ENCODE measurements at places on chromosomes 2 and 18.

DNA sequence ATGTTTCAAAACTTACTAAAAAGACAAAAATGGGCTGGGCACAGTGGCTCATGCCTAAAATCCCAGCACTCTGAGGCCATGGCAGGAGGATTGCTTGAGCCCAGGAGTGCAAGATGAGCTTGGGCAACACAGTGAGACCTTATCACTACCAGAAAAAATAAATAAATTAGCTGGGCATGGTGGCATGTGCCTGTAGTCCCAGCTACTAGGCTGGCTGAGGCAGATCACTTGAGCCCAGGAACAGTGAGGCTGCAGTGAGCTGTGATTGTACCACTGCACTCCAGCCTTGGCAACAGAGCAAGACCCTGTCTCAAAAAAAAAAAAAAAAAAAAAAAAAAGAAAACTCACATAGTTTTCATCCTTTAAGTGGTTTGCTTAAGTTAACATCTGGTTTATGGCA lies 6.4 kb downstream of the TSPYL6 start:
- no peak for DNase-seq

- peak; percentile 72 for DNase-seq
These were observed 82.0 kb upstream of the RANBP2 start for GRCh38 chr2:108637304-108637669.

- DNase-seq: no peak
These were observed 56.3 kb upstream of the SMAD2 start for GRCh38 chr18:47986620-47987387.

- DNase-seq: peak; percentile 75
These were observed 1231.7 kb upstream of the ZEB2 start for GRCh38 chr2:145751629-145752028.

DNA sequence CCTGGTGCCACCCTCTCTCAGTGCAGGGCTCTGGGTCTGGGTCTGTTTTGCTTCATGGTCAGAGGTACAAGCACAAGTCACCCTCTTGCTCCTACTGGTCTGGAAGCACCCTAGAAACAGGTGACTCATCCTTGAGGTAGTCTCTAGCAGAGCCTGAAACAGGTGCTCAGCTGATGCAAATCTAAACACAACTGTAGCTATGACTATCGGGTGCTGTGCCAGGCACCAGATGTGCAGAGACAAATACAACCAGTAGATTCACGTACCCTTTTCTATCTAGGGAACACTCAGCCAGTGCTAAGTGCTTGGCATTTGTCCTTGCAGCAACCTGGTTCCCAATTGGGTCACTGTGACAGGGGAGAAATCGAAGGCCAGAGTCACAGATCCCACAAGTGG lies 140.9 kb upstream of the MYCN start:
- DNase-seq: no peak

GRCh38 chr2:202510911-202511310 lies 123.9 kb upstream of the FAM117B start:
- DNase-seq: peak; percentile 28

- DNase-seq: peak; percentile 77
These were observed 57.4 kb downstream of the STK39 start for GRCh38 chr2:168189835-168190569.

- peak; percentile 59 for DNase-seq
These were observed 2.5 kb downstream of the PID1 start for GRCh38 chr2:229268626-229269025.

GRCh38 chr18:63237881-63238692 lies 81.5 kb downstream of the BCL2 start:
- peak; percentile 88 for DNase-seq

All from fibroblast of skin of right biceps (primary cell).